ENCODE measurements at places on chromosomes 11 and 22.

- no peak for DNase-seq
Measured at GRCh38 chr11:11940551-11940950, 67.9 kb downstream of the DKK3 start.

DNA sequence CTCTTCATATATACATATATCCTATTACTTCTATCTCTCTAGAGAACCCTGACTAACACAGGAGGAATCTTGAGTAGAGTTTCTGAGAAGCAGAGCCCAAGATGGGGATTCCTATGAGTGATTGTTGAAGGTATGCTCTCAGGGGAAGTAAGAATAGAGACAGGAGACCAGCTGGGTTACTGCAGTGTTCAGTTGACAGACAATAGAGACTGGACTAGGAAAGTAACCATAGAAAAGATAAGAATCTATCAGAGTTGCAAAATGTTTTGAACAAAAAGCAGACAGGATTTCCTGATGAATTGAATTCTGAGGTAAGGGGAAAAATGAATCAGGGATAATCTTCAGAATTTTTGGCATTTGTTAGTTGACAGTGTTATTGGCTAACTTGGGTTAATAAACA lies 54.4 kb downstream of the SLC17A6 start:
- DNase-seq: no peak

DNA sequence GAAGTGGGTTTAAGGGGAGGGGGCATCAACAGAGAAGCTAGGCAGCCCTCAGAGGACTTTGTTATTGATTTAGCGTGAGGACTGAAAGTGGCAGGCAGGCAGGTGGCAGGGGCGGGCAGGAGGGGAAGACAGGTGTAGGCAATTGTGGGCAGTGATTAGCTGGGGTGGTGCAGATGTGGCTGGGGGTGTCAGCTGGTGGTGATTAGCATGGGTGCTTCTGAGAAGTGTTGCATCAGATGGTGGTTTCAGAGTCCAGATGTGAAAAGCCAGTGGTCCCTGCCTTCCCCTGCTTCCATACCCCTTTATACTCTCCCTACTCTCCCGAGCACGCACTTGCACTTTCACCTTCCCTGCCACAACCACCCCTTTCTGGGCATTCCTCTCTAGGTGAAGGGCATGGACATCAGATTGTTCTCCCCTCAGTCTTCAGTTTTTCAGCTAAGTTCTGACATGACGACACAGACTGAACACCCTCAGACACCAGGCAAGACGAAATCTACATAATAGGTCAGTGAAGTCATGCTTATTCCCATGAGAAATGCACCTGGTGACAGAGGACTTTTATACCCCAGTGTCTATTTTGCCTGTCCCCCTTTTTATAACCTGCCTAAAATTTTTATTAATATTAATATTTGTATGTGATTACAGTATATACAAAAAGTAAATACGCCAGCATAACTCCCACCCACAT lies 435.7 kb upstream of the CADM1 start:
- no peak for DNase-seq

DNA sequence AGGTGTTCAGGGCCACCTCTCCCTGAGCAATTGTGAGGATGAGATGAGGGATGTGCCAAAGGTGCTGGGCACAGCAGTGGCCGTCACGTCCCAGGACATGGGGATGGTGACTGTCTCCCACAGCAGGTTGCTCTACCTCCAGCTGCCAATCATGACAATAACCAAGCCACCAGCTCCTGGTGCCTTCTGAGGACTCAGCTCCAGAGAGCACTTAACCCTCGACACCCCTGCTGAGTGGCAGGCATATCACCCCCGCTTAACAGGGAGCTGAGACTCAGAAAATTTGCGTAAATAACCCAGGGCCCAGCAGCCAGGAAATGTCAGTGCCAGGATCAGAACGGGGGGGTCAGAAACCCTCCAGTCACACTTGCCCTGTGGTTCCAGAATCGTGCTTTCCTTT lies 8.4 kb upstream of the PNPLA5 start:
- DNase-seq: no peak

- no peak for DNase-seq
Measured at GRCh38 chr11:16899708-16900303, 114.4 kb downstream of the PLEKHA7 start.
